Tibial artery (tissue), 4 donors: ENCODE measurements at places on chromosomes 16 and 17.

DNA sequence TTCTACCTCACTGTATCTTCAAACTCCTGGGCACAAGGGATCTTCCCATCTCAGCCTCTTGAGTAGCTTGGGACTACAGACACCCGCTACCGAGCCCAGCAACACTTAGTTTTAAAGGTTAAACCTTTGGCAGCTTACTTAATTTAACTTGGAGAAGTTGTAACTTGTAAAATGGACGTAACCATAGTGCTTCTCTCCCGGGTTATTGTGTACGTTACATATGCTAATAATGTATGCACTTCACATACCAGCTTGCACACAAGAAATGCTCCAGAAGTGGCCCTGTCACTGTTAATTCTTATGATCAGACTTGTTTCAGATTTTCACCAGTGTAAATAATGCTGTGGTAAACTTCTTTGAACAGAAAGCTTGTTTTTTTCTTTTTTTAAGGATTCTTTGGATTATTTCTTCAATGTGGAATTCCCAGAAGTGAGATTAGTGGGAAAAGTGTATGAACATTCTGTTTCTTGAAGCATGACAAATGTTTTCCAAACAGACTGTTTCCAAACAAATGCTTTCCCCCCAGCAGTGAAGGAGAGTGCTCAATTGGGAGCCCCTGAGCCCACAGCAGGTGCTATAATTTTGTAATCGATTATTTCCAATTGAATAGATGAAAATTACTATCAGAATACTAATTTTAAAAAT lies 61.5 kb downstream of the EPN2 start:
- DNase-seq, result no peak

- DNase-seq, result no peak
Measured at GRCh38 chr16:55552621-55553020, 13.9 kb upstream of the CAPNS2 start.

DNA sequence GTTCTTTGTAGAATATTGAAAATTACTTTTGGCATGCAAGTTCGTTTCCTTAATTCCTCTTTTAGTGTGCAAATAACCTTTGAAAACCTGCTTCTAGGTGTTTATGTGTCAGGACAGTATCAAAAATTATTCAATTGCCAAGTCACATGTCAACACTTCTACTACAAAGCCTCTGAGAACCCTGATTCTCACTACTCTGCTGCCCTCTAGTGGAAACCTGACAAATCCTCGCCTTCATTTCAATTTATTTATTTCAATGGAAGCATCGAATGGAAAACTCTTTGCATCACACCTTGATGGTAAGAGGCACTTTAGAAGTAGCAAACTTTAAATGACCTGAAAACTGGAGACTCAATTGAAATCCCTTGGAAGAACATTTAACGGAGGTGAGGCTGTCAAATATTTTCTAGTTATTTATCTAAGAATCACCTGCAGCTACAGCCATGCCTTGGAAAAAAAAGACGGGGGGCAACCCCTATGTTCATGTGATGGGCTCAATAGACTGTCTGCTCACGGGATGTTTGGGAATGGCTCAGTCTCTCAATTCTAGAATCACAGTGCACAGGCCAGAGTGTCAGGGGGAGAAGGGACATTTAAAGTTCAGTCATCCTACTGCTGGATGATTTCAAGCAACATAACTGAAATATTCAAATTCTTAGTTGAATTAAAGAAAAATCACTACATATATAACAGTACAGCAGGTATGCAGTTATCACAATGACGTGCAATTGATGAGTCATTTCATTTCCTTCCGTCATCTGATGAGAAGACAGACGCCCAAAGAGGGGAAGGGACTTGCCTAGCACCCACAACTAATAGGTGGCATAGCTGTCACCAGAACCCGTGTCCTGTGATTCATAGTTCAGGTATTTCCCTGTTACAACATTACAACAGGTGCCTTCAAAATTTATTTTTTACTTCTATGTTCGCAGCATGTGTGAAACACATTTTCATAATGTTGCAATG lies 563.9 kb downstream of the TOX3 start:
- DNase-seq, result no peak

DNA sequence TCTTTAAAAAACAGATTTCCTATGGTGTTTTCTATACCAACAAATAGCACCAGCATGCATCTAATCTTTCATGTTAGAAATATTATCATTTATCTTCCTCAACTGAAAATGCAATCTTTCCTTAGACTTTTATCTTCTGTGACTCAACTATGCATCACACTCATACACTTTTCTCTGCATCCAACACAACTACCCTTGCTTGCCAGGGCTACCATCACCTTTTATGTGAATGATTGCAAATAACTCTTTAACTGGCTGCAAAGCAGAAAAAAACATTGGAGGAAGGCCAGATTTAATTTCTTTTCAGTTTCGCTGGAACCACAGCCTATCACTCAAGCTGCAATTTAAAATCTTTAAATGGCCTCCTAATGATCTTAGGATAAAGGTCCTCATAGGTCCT lies 212.9 kb downstream of the CDH8 start:
- DNase-seq, result no peak

GRCh38 chr17:59712862-59713261 lies 5.4 kb downstream of the VMP1 start:
- DNase-seq, result no peak

GRCh38 chr17:73513426-73513825 lies 130.8 kb downstream of the SDK2 start:
- DNase-seq, result no peak

DNA sequence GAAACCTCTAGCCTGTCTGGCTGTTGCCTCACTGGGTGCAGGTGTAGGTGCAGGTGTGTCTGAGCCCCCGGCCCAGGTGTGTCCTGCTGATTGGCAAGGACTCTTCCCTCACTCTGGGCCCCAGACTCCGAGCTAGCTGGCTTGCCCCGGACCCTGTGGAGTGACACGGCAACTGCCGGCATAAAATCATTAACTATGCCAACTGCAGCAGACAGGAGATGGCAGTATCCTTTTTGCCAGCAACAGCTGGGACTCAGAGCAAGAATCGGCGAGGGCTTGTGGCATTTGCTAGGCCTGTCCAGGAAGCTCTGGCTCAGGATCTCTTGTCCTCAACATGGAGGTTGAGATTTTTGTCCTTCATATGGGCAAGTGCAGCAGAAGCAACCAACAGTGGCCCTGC lies 20.8 kb downstream of the CIAPIN1 start:
- DNase-seq, result no peak

- DNase-seq, result no peak
Measured at GRCh38 chr17:42202696-42203095, 8.4 kb upstream of the GHDC start.

DNA sequence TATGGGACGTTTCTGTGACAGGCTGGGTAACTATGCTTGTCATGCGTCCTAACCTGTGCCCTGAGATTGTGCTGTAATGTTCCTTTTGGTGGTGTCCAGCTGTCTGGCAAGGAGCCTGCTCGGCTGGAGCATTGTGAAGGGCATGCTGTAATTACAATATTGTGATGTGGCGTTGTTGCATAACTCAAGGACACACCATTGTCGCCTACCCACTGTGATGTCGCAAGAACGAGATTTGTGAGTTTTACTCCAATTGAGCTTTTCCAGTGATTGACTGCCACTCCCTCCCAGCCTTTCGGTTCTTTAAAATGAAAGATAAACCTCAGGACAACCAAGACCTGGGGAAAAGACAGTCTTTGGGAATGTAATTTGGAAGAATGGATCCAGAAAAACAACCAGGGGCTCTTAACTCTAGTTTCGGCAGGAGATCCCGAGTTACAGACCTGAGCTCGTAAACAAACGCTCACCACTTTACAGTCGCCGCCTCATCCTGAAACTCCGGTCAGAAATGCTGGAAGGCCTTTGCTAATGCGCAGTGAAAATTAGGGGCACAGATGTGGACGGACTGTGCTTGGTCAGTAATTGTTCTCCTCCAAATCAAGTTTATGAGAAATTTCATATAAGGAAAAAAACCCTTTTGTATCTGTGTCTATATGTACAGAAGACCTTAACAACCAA lies 1.3 kb downstream of the ZNF750 start:
- no peak for DNase-seq

GRCh38 chr17:28142305-28142704 lies 99.8 kb downstream of the NLK start:
- no peak for DNase-seq

DNA sequence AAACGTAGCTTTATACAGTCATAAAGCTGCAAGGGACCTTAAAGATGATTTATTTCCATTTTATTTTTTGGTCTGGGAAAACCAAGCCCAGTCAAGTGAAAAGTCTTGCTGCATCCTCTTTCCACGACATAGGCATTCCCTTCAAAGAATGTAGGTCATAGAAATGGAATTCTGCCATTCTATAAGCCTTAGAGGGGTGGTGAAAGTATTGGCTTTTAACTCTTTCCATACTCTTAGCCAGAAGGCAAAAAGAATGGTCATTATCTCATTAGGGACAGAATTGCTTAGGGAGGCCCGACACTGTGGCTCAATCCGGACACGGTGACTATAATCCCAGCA lies 7.9 kb upstream of the MSL1 start:
- no peak for DNase-seq

- DNase-seq, result no peak
Measured at GRCh38 chr16:1283996-1284616, 25.3 kb upstream of the UBE2I start.

DNA sequence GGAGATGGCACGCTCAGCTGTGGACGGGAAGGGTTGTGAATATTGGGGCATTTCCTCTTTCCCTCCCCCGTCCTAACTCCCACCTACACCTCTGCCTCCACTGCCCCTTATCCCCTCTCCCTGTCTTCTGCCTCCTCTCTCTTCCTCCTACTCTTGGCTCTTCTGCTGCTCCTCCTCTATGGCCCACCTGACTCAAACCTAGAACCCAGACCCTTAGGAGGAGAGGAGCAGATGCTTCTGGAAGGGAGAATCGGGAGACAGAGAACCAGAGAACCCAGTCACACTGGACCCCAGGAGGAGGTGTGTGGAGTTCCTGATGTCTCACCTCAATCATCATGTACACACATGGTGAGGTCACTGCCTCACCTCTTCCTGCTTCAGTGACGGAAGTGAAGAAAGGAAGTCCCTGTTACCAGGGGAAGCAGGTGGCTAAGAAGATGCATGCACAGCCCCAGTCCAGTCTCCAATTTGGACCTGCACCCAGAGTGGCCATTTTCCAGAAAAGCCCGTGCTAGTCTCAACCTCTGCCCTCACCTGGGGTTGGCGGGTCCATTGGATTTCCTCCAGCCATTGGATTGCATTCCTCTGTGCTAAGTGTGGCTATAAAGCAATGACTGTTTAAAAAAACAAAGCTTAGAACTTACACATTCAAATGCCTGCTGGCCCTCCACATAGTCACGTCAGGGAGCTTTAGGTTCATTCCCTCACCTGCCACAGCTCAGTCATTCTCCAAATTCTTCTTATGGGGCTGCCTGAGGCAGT lies 4.0 kb downstream of the RNF222 start:
- DNase-seq, result no peak

DNA sequence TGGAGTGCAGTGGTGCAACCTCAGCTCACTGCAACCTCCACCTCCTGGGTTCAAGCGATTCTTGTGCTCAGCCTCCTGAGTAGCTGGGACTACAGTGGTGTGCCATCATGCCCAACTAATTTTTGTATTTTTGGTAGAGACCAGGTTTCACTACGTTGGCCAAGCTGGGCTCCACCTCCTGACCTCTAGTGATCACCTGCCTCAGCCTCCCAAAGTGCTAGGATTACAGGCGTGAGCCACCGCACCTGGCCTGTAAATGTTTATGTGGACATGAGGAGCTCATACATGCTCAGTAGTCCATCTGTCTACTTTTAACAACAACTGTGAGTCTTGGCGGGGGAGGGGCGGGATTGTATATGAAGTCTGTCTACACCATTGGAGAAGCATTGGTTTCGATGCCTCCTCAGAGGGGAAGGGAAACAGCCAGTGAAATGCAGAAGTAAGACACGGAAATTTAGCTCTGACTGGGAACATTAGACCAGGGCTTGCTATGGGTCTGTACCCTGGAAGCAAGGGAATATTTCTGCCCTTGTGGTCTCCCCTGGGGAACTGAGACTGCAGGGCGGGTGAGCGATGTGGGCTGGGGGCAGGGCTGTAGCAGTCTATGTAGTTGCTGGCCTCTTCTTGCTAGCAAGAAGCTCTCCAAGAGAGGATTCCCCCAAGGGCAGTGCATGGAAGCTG lies 9.3 kb downstream of the NUBP1 start:
- DNase-seq, result peak; percentile 84

DNA sequence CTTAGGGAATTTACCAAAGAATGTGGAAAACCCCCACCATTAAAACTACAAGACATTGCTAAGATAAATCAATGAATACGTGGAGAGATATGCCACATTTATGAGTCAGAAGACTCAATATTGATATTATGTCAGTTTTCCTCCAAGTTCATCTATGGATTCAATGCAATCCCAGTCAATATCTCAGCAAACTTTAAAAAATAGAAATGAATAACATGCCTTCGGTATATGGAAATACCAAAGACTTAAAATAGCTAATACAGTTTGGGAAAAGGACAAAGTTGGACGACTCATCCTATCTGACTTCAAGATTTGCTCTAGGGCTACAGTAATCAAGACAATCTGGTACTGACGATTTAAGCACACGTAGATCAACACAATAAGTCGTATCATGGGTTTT lies 31.2 kb downstream of the PIK3R5 start:
- DNase-seq, result no peak

DNA sequence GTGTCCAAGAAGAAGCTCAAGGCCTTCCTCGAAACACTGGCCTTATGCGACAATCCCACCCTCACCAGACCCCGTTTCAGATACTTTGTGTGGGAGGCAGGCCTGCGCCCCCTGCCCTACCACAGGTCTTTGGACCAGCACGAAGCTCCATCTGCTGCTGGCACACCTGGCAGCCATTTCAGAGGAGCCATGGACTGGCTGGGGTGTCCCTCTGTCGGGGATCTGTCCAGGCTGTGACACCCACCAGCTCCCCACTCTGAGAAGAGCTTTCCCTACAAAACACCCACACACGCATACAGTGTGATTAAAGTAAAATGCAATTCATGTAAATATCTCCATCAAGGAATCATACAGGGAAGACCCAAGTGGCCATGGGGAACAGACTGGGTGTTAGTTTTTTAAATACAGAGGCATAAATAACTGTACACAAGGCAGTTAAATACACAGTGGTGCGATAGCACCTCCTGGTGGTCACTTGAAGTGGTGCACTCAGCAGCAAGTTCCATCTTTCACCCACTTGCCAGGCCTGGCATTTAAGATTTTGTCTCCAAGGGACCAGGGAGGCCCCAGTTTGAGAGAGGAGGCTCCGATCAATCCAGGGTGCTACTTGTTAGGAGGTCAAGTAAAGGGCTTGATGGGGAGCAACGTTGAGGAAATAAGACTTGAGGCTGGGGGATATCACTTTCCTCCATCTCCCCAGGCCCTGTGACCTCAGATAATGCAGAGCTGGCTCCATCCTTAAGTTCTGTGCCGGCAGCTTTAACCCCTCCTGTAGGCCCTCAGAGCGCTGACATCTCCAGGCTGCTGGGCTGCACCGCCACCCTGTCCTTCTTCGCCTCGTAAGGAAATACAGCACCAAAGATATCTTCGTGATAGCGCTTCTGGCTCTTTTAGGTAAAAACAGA lies 43.6 kb downstream of the NOS2 start:
- DNase-seq, result peak; percentile 63
